NCI-H446 (cell line): ENCODE measurements at places on chromosomes 13 and 19.
A peak's percentile ranks its signal among the peaks of the same experiment; 100 is the strongest.

- no peak for DNase-seq
Measured at GRCh38 chr13:39665763-39666162, 10.3 kb downstream of the COG6 start.

DNA sequence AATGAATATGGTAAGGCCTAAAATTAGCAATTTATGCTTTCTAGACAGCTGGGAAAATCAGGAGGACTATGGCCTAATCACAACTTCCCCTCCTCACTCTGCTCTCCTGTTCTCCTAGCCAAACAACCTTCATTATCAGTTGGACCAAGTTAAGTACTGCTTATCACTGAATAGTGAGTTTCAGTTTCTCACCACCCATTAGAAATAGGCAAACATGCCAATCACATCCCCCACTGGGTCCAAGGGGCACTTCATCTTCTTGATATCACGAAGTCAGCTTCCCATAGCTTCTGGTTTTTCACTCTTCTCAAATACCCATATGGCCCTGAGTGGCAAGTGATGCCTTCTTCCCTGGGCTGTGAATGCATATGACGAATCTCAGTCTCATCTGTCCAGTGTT is 689.6 kb downstream of the SLITRK5 start:
- DNase-seq, result no peak

DNA sequence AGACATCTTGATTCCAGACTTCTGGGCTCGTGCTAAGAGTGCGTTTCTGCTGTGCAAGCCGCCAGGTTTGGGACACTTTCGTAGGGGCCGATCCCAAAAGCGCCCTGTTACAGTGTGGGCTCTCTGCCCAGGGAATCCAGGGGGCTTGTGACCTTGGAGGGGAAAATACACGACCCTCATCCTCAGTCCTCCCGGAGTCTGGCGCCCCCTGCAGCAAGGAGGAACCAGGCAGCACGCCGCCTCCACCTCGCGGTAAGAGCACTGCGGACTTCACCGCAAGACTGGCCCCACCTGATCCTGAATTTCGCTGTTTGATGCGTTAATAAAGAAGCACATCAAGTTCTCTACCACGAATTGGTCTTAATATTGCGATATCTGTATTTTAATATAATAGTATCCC is 5.2 kb downstream of the POLRMT start:
- no peak for DNase-seq

- DNase-seq, result no peak
Measured at GRCh38 chr13:24745861-24746617, 17.9 kb upstream of the RNF17 start.

DNA sequence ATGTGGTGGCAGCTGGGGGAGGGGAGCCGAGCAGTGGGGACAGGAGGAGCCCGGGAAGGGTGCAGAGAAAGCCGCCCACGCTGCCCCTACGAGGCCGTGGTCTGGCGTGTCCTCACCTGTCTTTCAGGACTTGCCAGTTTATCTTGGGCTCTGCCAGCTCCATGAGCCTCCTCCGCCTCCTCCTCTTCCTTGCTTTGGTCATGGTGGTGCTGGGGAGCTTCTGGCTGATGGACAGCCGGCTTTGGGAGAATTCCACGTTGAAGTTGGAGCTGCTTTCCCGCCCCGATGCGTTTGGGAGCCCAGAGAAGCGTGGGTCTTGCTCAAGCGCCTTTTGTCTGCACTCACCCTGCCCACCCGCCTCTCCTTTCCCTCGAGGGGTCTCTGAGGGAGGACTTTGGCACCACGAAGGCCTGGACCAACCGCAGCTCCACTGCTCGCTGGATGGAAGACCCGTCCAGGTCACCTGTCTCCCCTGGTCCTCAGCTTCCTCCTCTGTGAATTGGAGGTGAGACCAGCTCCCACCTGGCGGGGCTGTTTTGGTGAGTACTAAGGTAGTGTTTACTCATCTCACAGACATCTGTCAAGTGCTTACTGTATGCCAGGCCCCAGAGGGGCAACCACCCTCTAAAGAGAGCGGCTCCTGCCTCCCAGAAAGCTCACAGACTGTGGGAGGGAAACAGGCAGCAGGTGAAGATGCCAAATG is 29.7 kb upstream of the MIER2 start:
- no peak for DNase-seq

DNA sequence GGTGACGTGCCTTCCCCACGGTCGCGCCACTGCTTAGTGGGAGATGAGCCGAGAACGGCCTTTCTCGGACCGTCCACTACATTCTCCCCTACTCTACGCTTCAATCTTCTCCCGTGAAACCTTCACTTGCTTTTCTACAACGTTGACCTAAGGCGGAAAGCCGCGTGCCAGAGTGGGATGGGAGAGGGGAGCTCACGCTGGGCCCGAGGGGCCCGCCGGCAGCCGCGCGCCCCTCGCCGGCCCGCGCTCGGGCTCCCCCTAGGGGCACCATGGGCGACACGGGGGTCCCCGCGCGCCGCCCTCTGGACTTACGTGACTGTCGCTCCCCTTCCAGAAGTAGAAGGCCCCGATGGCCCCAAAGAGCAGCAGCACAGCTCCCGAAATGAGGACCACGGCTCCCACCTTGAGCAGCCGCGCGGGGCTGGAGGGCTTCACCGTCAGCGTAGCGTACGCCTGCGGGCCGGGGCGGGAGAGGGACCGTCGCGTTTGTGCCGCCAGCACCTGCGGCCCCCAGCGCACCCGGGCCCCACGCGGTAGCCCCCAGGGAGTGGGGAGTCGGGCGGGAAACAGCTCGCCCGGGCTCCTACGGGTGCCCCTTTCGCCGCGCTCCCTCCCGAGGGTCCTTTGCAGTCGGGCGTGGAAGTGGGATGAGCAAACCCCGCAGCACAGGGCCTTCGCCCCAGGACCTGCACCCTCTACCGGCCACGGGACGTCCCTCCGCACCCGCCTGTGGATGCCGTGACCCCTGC is 727 bp downstream of the CNMD start:
- DNase-seq, result no peak

- DNase-seq, result no peak
Measured at GRCh38 chr13:106471957-106472543, 63.4 kb downstream of the EFNB2 start.

DNA sequence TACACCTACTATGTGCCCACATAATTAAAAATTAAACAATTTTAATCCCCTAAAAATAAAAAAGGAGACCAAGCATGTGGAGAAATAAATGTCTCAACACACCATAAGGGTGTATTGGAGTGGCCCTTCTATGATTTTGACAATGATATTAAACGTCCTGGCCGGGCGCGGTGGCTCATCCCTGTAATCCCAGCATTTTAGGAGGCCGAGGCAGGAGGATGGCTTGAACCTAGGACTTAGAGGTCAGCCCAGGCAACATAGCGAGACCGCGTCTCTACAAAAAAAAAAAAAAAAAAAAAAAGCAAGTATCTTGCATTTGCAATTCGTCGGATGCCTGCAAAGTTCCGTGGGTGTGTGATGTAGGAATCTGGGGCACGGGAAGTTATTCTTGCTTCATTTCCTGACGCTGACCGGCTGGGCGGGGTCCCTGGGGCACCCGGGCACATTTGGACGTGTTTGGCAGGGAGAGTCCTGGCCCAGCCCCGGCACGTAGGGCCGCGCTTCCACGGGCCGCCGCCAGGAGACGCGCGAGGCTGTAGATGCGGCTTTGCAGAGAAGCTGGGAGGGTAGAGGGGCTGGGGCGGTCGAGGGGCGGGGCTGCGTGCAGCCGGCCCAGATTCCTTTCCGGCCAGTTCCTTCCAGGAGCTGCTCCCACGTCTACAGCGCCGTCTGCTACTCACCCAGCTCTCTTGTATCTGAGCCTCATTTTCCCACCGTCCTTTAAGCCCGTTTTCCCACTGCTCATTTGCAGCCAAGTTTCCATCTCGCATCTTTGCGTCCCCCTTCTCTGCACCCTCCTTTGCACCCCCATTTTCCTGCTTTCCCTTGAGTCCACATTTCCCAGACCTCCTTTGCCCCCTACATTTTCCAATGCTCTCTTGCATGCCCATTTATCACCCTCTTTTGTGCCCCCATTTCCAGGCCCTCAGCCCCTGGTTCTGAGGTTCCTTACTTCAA is 2.2 kb upstream of the TSPAN16 start:
- peak; percentile 95 for DNase-seq

DNA sequence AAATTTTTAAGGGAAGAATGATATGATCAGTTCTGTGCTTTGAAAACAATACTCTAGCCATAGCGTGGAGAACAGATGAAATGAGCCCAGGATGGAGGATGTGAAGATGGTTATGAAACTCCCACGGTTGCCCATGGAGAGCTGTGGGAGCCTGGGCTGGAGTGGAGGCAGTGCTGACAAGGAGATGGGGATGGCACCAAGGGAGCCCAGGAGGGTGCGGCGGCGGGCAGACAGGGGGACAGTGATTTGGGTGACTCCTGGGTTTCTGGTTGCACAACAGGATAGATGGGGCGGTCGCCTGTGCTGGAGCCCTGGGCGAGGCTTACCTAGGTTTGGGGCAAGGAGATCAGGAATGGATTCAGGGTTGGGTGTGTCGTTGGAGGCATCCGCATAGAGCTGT is 15.9 kb downstream of the ARHGEF7 start:
- DNase-seq, result no peak

DNA sequence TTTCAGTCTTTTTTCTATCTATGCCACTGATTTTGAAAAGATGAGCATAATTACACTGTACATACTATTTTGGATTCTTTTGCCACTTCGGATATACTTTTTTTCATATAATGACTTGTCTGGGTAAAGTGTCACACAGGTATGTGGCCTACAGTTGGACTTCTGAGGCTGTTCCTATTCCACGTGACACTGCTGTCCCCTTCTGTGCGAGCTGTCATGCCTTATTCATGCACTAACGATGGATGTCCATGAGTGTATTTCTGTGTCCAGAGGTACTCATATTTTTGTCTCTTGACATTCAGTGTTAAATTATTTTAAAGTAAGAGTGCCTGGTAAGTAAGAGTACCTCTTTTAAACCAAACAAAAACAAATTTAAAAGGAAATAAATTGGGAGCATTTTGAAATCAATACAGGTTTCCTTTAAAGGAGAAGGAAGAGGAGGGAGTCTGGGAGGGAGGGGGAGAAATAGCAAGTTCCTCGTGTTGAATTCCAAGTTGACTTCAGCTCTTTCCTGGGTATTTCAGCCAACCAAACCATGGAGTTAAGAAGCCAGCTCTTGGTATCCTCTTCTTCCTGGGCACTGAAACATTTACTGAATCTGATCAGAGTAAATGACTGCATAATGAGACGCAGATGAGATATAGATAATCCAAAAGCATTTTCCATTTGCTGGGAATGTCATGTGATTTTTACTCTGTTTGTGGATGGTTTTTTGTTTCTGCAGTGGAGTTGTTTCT is 61.3 kb downstream of the TNFRSF19 start:
- DNase-seq, result no peak

GRCh38 chr13:84651288-84651687 is 769.0 kb upstream of the SLITRK1 start:
- peak; percentile 2 for DNase-seq

DNA sequence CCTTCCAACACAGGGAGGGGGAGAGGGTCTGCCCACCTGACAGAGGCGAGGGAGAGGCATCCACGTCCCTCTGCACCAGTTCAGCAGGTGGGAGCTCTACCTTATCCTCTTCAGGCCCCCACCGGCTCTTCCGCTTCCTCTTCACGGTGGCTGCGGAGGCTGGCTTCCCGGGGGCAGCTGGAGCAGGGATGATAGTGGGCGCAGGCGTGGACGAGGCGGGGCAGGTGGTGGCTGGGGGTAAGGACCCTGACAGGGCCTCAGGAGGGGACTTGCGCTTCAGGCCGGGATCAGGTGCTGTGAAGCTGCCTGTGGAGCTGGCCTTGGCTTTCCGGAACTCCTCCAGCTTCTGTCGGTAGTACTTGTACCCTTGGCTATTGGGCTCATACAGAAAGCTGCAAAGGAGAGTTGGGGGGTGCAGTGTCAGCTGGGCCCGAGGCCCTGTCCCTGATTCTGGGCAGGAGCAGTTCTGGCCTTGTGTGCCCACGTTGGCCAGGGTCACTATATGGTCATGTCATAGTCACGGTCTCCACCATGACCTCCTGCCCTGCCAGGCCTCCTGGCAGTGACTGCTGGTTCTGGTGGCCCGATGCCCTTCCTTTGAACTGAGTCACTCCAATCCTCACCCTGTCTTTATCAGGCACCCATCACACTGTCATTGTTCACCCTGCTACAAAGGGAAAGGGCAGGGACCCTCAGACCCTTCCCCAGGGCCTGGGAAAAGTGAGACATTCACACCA is 23.2 kb downstream of the SUGP1 start:
- DNase-seq, result no peak
